ENCODE measurements at places on chromosomes 7 and 10. TPM values are rescaled to one million over a fixed set of nuclear protein-coding genes. Genes with fewer than 3 reads are reported as not detected.
A peak's percentile ranks its signal among the peaks of the same experiment; 100 is the strongest.

ANTXRL gene
- polyA plus RNA-seq = not detected

GPRIN2 gene
- polyA plus RNA-seq = 6.0 TPM

GPR26 gene
- not detected for polyA plus RNA-seq

WIPF3 gene
- 1.6 TPM for polyA plus RNA-seq

ZNF479 gene
- not detected for polyA plus RNA-seq

SLC26A3 gene
- polyA plus RNA-seq = 0.34 TPM

ZFAND4 gene
- polyA plus RNA-seq = 2.2 TPM

UCN3 gene
- polyA plus RNA-seq = 45.7 TPM

NPSR1 gene
- polyA plus RNA-seq = not detected

GRID1 gene
- 0.15 TPM for polyA plus RNA-seq

DNA sequence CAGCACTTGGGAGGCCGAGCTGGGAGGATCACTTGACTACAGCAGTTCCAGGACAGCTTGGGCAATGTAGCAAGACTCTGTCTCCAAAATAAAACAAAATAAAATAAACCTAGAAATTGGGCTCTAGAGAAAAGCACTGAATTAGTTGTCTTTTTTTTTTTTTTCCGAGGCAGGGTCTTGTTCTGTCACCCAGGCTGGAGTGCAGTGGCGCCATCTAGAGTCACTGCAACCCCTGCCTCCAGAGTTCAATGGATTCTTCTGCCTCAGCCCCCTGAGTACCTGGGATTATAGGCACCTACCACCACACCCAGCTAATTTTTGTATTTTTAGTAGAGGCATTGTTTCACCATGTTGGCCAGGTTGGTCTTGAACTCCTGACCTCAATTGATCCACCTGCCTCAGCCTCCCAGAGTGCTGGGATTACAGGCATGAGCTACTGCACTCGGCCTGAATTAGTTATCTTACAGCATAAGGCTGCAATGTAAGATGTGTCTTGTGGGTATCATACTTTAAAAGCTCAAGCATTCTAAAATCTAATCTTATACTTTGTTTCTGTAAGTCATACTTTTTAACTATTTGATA lies 12.8 kb downstream of the MEIG1 start:
- H3K4me3 ChIP-seq = no peak overlapping the region
- H3K27me3 ChIP-seq = no peaks in the 10 kb centered on the region
- no peaks in the 10 kb centered on the region for H3K4me1 ChIP-seq

- no peak overlapping the region for H3K27ac ChIP-seq
- H3K4me1 ChIP-seq = no peaks in the 10 kb centered on the region
- H3K4me3 ChIP-seq = no peak overlapping the region
- no peaks in the 10 kb centered on the region for H3K36me3 ChIP-seq
- H3K27me3 ChIP-seq = no peaks in the 10 kb centered on the region
- no peak for DNase-seq
Measured at GRCh38 chr10:505419-505818, 184.0 kb downstream of the DIP2C start.

GRCh38 chr7:32047075-32047474 lies 23.1 kb downstream of the PDE1C start:
- peaks cover 4% of the 10 kb centered on the region for H3K4me1 ChIP-seq
- H3K27ac ChIP-seq = no peak overlapping the region
- H3K36me3 ChIP-seq = no peaks in the 10 kb centered on the region

DNA sequence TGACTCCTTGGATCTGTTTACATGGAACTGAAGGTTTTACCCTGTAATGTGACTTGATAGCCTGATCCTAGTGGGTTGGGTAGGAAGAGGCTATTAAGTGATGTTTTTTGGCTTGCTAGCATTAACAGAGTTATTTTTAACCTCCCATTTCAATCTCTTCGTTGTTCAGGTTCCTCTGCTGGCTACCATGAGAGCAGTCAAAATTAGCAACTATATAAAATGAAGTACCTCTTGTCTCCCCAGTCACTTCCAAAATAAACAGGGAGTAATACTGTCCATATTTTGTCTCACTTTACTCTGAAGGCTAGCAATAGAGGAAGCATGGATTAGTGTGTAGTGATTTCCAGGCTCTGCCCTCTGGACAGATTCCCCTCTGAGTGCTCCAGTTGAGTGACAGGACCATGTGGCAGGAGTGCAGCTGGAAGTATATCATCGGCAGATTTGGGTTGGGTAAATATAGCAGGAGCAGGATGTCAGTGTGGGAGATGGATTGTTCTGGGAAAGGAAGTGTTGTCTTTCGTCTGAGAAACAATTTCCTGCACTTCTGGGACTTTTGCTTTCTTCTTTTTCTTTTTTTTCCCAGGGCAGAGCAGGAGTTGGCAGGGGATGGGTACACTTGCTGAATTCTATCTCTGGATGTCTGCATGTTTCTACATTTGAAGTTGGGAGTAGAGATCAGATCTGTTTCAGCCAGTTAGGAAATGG lies 35.2 kb downstream of the GBF1 start:
- H3K36me3 ChIP-seq = no peaks in the 10 kb centered on the region
- H3K4me3 ChIP-seq = no peak overlapping the region
- H3K27me3 ChIP-seq = no peaks in the 10 kb centered on the region

- H3K27me3 ChIP-seq = no peaks in the 10 kb centered on the region
- H3K36me3 ChIP-seq = no peaks in the 10 kb centered on the region
- no peaks in the 10 kb centered on the region for H3K4me1 ChIP-seq
- DNase-seq = no peak
- no peak overlapping the region for H3K4me3 ChIP-seq
- H3K27ac ChIP-seq = no peak overlapping the region
Measured at GRCh38 chr7:50349963-50350944, 45.7 kb downstream of the IKZF1 start.

DNA sequence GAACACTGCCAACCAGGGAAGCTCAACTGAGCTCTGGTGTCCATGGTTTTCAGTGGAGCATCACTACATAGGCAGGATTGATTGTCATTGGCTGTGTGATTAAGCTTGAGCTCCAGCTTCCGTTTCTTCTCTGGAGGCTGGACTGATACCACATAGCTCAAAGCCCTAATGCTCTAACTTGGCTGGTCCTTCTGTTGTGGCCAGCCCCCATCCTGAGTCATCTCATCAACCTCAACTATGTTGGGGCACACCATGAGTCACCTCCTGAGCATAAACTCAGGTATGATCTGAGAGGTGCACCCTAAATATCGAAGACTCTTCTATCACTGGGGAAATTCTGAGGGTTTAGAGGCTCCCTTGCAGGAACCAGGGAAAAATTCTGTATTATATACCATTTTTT lies 114.5 kb upstream of the INHBA start:
- no peaks in the 10 kb centered on the region for H3K27me3 ChIP-seq
- no peaks in the 10 kb centered on the region for H3K36me3 ChIP-seq
- no peak for DNase-seq
- H3K27ac ChIP-seq = no peak overlapping the region
- no peaks in the 10 kb centered on the region for H3K4me1 ChIP-seq

DNA sequence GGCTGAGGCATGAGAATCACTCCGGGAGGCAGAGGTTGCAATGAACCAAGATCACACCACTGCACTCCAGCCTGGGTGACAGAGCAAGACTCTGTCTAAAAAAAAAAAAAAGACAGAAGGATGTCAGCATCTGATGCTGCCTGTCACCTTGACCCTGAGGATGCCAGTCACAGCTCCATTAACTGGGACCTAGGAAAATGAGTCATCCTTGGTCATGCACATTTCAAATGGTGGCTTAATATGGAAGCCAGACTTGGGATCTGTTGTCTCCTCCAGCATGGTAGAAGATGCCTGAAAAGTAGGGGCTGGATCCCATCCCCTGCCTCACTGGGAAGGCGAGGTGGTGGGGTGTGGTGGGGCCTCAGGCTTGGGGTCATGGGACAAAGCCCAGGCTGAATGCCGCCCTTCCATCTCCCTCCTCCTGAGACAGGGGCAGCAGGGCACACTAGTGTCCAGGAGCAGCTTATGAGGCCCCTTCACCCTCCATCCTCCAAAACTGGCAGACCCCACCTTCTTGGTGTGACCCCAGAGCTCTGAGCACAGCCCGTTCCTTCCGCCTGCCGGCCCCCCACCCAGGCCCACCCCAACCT lies 1.3 kb downstream of the NOS3 start:
- no peak overlapping the region for H3K4me3 ChIP-seq
- no peaks in the 10 kb centered on the region for H3K4me1 ChIP-seq
- no peaks in the 10 kb centered on the region for H3K36me3 ChIP-seq
- no peak overlapping the region for H3K27ac ChIP-seq

GRCh38 chr10:6350609-6351008 lies 147.9 kb downstream of the PFKFB3 start:
- no peak overlapping the region for H3K4me3 ChIP-seq
- H3K27ac ChIP-seq = no peak overlapping the region
- no peaks in the 10 kb centered on the region for H3K36me3 ChIP-seq
- H3K27me3 ChIP-seq = no peaks in the 10 kb centered on the region
- H3K4me1 ChIP-seq = peaks cover 18% of the 10 kb centered on the region

- no peak for DNase-seq
- H3K27me3 ChIP-seq = no peaks in the 10 kb centered on the region
- no peaks in the 10 kb centered on the region for H3K4me1 ChIP-seq
- no peak overlapping the region for H3K4me3 ChIP-seq
- H3K27ac ChIP-seq = no peak overlapping the region
Measured at GRCh38 chr10:27558612-27559020, 54.5 kb downstream of the RAB18 start.

DNA sequence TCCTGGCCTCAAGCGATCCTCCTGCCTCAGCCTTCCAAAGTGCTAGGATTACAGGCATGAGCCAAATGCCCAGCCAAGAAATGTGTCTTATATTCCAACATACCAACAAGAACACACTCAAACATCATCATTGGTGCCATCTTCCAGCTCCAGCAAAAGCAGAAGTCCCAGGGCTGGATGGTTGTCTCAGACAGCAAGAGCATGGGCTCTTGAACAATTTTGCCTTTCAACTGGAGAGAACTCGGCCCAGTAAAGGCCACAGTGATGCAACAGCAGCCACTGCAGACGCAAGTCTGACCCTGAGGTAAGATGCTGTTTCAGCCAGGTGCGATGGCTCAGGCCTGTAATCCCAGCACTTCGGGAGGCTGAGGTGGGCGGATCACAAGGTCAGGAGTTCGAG lies 52.8 kb upstream of the NFE2L3 start:
- H3K27me3 ChIP-seq = no peaks in the 10 kb centered on the region
- H3K36me3 ChIP-seq = no peaks in the 10 kb centered on the region
- no peak overlapping the region for H3K4me3 ChIP-seq
- H3K27ac ChIP-seq = no peak overlapping the region

GRCh38 chr10:106440767-106441166 lies 723.7 kb downstream of the SORCS1 start:
- no peak for DNase-seq
- H3K27me3 ChIP-seq = no peaks in the 10 kb centered on the region
- no peaks in the 10 kb centered on the region for H3K36me3 ChIP-seq
- no peak overlapping the region for H3K27ac ChIP-seq
- no peaks in the 10 kb centered on the region for H3K4me1 ChIP-seq

- no peaks in the 10 kb centered on the region for H3K4me1 ChIP-seq
- no peak overlapping the region for H3K4me3 ChIP-seq
- no peaks in the 10 kb centered on the region for H3K36me3 ChIP-seq
- no peak for DNase-seq
- H3K27me3 ChIP-seq = no peaks in the 10 kb centered on the region
Measured at GRCh38 chr7:157925383-157925875, 588.6 kb downstream of the DNAJB6 start.

DNA sequence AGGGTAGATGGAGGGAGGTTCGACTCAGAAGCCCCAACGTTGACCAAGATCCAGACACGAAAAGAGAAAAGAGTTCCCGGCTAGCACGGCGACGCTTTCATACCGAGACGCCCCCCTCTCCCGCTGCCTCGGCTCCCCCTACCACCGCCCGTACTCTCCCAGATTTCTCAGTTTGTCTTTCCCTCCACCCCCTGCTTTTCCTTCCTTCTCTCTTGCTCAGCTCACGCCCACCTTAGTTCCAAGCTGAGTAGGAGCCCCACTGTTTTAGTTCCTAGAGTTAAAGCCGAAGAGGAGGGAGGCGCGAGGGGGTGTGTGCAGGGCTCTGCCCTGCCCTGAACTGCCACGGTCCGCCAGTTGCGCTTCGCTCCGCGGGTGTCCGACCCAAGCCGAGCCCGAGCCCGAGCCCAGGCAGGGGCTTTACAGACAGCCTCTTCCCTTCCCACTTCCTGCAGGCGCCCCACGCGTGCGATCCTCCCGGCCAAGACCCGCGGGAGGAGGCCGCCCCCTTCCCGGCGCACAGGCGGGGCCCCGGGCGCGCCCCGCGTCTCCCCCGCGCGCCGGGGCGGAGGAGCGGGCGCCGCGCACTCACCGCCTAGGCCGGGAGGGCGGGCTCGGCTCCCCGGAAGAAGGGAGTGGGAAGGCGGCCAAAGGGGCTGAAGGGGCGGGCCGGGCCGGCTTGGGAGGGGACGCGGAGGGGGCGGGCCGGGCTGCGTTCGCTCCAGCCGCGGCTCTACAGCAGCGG lies at the start of gene EPHB6:
Gene EPHB6, plus strand, starts transcription at position 705 of the 742 bp plus-strand sequence. CDS start 8,152 bp downstream, outside the sequence.
- H3K36me3 ChIP-seq = no peaks in the 10 kb centered on the region
- H3K4me1 ChIP-seq = no peaks in the 10 kb centered on the region
- DNase-seq = peak; percentile 85
- H3K27ac ChIP-seq = peak within 1 kb of the TSS; percentile 55
- no peaks in the 10 kb centered on the region for H3K27me3 ChIP-seq
- peak within 1 kb of the TSS; percentile 63 for H3K4me3 ChIP-seq

- no peak overlapping the region for H3K4me3 ChIP-seq
- H3K36me3 ChIP-seq = no peaks in the 10 kb centered on the region
- H3K27me3 ChIP-seq = no peaks in the 10 kb centered on the region
- no peak overlapping the region for H3K27ac ChIP-seq
- H3K4me1 ChIP-seq = no peaks in the 10 kb centered on the region
- no peak for DNase-seq
Measured at GRCh38 chr7:103037476-103037822, 37.1 kb downstream of the FBXL13 start.

DNA sequence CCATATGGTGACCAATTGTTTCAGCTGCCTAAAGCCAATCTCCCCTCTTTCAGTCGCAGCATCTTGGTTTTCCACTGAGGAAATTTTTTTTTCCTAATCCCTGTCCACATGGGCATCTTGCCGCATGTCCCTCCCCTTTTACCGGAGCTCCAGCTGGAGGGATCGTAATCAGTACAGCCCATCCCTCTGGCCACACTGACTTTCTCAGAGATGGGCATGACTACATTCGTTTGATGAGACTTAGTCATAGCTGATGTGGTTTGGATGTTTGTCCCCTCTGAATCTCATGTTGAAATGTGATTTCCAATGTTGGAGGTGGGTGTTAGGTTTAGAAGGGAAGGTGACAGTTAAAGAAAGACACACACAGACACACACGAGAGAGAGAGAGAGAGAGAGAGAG lies 186.8 kb upstream of the CXCL12 start:
- no peak overlapping the region for H3K27ac ChIP-seq
- no peaks in the 10 kb centered on the region for H3K27me3 ChIP-seq
- no peaks in the 10 kb centered on the region for H3K4me1 ChIP-seq
- no peaks in the 10 kb centered on the region for H3K36me3 ChIP-seq
- no peak overlapping the region for H3K4me3 ChIP-seq
- no peak for DNase-seq

DNA sequence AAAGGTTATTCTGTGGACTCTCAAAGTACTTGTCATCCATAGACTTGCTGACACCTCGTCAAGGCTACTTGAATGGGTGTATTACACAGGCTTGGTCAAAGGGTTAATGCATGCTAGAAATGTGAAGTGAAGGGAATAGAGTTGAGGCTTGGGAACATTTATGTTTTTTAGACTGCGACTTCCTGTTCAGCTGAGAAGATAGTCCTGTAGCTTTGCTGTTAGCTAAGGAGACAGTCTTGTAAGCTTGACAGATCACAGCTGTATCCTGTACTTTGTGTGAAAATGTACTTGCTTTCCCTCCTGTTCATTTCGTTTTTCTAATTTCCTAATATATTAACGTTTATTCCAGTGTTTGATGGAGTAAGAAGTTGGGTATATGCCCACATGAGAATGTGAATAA lies 52.1 kb downstream of the ADD3 start:
- H3K27me3 ChIP-seq = no peaks in the 10 kb centered on the region
- no peak overlapping the region for H3K4me3 ChIP-seq
- peaks cover 18% of the 10 kb centered on the region for H3K4me1 ChIP-seq
